Stomach (tissue), 19 donors: ENCODE measurements at places on chromosomes 5 and 9. TPM values are rescaled to one million over a fixed set of nuclear protein-coding genes. Genes with fewer than 3 reads are reported as not detected.

GRCh38 chr5:140220032-140220697 is 45.2 kb downstream of the CYSTM1 start:
- peak overlapping the region; percentile 85 for H3K27ac ChIP-seq
- H3K36me3 ChIP-seq: no peaks in the 10 kb centered on the region
- no peaks in the 10 kb centered on the region for H3K27me3 ChIP-seq
- H3K4me1 ChIP-seq: peaks cover 99% of the 10 kb centered on the region

- no peak overlapping the region for H3K27ac ChIP-seq
- no peaks in the 10 kb centered on the region for H3K36me3 ChIP-seq
- no peak overlapping the region for H3K4me3 ChIP-seq
- no peaks in the 10 kb centered on the region for H3K27me3 ChIP-seq
- peak; percentile 63 for DNase-seq
Measured at GRCh38 chr9:68794898-68795297, 89.9 kb downstream of the PIP5K1B start.

DNA sequence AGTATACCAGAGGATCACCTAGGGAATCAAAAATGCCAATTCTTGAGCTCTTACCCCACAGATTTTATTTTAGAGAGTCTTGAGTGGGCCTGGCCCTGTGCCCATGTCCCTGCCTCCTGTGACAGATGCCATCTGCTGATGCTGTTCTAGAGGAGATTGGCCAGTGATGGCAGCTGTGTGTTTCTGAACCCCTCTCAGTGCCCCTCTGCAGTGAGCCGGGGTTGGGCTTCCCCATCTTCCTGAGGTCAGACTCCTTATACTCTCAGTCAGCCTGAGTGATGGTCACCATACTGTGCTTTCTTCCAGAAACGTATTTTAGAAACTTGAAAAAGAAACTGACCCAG is 6.1 kb downstream of the PTCD2 start:
- peaks cover 60% of the 10 kb centered on the region for H3K36me3 ChIP-seq
- H3K27me3 ChIP-seq: no peaks in the 10 kb centered on the region
- H3K4me1 ChIP-seq: peaks cover 9% of the 10 kb centered on the region
- no peak for DNase-seq
- no peak overlapping the region for H3K4me3 ChIP-seq
- peak overlapping the region; percentile 21 for H3K27ac ChIP-seq

Gene RNF44
- total RNA-seq: 176 TPM

Gene RAD1
- total RNA-seq: 17.4 TPM

Gene FYB1
- total RNA-seq: 9.2 TPM
